ENCODE measurements at places on chromosomes 2 and 18.

DNA sequence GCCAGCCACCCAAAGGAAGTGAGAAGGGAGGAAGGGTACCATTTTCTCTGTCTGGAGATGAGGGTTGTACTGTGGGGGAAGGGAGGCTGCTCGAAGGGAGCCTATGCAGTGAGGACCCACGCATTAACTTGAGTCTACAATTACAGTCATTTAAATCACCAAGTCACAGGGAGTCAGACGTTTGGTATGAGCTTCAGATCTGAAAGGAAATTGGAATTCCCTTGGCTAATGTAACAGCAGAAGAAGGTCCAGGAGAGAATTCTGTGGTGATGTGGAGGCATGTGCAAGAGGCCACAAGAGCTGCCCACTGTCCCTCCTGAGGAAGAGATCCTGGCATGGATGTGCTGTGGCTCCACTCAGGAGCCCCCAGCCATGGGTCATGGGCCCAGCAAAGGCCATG lies 22.5 kb downstream of the DAPL1 start:
- DNase-seq: no peak

GRCh38 chr2:238162846-238163441 lies 4.2 kb downstream of the ERFE start:
- no peak for DNase-seq

- DNase-seq: no peak
Observed at GRCh38 chr2:25483607-25484266, 142.0 kb upstream of the DNMT3A start.

- no peak for DNase-seq
Observed at GRCh38 chr2:61291851-61292575, 130.0 kb downstream of the C2orf74 start.

DNA sequence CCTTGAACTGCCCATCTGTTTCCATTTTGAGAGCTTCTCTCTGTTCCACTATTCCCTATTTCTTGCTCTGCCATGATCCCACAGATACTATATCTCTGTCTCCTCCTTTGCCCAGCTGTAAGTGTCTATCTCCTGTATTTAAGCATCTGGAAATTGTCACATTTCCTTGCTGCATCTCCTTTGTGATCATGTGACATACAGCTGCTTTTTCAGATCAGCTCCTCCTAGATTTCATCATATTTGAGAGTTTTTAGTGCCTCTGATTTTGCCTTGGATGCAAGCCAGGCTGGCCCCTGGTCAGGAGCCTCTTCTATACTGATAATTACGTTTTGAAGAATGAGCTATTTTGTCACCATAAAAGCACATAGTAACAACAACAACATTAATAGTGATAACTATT lies 131.7 kb upstream of the TNP1 start:
- DNase-seq: no peak

- peak; percentile 42 for DNase-seq
Observed at GRCh38 chr2:73981081-73982001, 3.4 kb upstream of the TET3 start.

GRCh38 chr2:102126660-102127059 lies 15.9 kb upstream of the IL1R1 start:
- DNase-seq: no peak

GRCh38 chr2:118044103-118044716 lies 30.3 kb upstream of the CCDC93 start:
- no peak for DNase-seq

DNA sequence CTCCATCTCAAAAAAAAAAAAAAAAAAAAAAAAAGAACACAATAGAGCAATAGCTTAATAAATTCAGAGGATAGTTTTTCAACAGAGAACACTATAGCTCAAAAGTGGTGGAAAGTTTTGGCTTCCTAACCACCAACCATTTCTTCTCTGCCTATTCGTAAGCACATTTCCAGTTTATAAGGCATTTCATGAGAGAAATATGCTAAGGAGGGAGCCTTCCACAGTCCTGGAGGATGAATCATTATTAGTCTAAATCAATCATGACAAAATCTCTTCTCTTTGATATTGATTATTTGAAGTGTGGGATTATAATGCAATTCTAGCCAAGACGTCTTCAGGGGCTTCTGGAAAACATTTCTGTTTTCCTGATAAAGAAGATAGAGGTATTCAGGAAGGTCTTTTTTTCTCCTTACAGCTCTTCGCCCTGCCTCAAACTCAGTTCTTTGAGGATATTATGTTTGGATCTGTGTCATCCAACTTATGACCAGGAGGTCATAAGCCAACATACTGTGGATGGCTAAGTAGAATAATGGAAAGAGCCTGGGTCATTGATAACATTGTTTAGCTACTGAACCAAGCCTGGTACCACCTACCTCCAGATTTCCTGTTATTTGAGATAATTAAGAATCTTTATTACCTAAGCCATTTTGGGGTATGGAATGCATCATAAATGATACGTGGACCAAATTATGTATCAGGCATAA lies 207.3 kb downstream of the TRIB2 start:
- DNase-seq: no peak

GRCh38 chr2:56449449-56449860 lies 265.7 kb downstream of the CCDC85A start:
- DNase-seq: no peak

- DNase-seq: no peak
Observed at GRCh38 chr18:29305516-29305915, 1128.6 kb upstream of the CDH2 start.

GRCh38 chr18:58049000-58049688 lies 5.1 kb downstream of the NEDD4L start:
- DNase-seq: no peak

DNA sequence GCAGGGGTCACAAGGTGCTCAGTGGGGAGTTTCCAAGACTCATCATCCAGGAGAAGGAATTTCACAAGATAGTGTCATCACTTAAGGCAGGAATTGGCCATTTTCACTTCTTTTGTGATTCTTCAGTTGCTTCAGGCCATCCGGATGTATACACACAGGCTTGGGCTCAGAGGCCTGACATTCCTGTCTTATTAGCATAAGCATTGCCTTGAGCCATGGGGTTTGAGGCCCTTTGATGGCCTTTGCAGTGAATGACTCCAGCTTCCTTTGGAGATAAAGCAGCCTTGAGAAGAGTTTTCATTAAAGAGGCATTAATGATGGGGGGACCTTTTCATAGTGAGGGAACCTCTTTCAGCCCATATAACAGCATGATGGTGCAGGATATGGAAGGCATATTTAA lies 366.0 kb upstream of the CNTNAP5 start:
- DNase-seq: no peak

DNA sequence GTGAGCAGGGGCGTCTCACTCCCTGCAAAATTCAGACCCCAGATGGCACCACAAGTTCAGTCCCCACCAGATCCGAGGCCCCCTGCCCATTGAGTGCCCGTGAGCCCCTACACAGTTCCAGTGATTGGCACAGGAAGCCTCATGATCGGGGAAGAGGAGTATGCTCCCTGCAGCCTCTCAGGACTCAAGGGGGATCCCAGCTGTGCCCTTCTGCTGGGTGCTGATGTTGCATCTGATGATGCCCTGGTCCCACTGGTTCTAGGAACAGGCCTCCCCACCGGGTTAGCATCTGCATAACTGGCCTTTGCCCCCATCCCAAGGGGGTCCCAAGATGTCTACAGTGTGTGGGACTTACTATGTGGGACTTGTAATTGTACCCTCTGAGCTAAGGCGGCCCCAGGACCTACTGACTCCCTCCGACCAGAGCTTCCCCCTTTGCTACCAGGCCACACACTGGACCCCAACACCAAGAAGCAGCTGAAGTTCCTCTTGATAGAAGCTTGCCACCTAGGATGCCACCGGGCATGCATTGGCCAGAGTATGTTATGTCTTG lies 8.6 kb downstream of the ALPG start:
- no peak for DNase-seq

DNA sequence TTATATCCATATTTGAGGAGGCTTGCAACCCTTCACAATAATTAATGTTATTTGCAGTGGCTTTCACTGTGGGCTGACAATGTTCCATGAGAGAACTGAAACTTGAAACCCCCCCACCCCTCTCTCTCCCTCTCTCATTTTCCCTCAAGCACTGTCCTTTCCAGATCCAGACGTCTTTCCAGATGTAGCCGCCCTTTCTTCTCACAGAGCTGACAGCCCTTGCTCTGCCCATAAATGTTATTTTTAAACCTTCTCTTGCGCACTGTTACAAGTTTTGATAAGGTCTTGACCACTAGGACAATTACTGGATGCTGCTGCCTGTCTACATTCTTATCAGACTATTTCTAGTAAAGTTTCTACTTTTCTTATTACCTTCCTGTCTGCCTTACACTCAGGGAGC lies 91.4 kb upstream of the LINC00305 start:
- no peak for DNase-seq

DNA sequence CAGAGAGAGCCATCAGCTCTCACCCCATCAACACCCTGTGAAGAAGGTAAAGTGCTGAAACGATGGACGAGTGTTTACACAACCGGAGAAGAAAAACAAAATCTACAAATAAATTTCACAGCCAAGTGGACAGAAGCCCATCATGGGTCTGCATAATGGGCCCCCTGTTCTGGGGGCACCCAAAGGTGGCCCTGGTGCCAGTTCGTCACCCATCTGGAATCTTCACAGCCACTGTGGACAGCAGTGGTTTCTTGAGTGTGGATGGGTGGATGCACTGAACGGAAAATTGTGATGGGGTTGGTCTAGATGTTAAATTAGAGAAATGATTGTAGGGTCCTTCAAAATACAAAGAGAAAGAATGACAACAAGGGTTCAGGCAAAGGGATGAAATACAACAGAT lies 38.8 kb downstream of the ANKMY1 start:
- DNase-seq: no peak

DNA sequence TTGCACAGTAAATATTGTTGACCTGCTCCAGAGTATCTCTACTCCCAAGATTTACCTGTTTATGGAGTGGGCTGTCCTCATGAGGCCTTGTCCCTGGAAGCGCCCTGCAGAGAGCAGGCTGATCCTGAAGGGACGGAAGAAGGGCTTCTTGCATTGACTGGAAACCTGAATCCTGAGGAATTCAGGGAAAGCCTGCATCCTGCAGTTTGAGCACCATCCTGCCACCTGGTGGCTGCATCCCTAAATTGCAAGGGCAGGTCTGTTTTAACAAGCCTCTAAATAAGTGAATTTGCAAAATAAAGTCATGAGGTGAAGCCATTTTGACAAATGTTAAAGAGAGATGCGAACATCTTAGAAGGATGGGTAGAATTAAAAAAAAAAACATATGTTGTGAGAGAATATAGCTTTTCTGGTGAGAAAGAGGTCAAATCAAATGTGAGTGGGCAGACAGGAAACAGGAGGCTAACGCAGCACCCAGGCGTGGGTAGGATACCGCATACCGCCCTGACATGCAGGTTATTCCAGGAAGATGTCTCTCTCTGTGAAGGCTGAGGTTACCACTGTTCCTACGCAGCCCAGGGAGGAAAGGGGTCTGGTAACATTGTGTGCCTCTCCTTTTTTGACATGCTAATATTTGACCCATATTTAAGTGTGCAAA lies 754.9 kb downstream of the RNF144A start:
- peak; percentile 62 for DNase-seq

- DNase-seq: no peak
Observed at GRCh38 chr2:62200291-62200841, 4.5 kb downstream of the B3GNT2 start.

- DNase-seq: no peak
Observed at GRCh38 chr2:188682838-188683237, 291.3 kb upstream of the COL3A1 start.

- no peak for DNase-seq
Observed at GRCh38 chr2:238285653-238286082, 2.7 kb downstream of the PER2 start.

DNA sequence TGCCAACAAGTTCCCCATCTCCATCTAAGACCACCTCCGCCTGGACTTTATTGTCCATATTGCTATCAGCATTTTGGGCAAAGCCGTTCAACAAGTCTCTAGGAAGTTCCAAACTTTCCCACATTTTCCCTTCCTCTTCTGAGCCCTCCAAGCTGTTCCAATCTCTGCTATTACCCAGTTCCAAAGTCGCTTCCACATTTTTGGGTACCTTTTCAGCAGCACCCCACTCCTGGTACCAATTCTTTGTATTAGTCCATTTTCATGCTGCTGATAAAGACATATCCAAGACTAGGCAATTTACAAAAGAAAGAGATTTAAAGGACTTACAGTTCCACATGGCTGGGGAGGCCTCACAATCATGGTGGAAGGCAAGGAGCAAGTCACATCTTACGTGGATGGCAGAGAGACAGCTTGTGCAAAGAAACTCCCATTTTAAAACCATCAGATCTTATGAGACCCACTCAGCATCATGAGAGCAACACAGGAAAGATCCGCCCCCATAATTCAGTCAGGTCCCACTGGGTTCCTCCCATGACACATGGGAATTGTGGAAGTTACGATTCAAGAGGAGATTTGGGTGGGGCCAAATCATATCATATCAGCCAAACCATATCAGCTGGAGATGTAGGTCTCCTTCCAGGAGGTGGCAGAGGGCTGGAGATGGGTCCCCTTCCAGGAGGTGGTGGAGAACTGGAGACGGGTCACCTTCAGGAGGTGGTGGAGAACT lies 19.8 kb upstream of the TXNDC2 start:
- no peak for DNase-seq

GRCh38 chr2:88307817-88308216 lies 137.7 kb downstream of the THNSL2 start:
- DNase-seq: no peak

GRCh38 chr18:77422974-77423867 lies 173.6 kb downstream of the GALR1 start:
- no peak for DNase-seq

- DNase-seq: no peak
Observed at GRCh38 chr2:48482769-48483168, 47.2 kb upstream of the STON1 start.

DNA sequence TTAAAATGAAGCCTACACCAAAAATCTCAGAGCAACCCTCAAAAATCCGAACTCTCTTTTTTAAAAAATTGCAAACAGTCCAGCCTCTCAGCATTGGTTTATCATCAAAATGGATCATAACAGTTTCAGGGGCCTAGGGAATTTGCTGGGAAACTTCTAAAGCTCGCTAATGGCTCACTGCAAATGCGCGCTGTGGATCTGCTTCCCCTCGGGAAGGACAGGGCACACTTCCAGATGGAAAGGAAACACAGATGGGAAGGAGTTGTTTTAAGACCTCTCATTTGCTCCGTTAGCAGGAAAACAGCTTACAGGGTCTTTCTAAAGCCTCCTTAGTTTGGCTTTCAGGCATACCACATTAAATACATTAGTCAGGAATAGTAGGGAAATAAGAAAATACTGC lies 27.2 kb downstream of the FECH start:
- no peak for DNase-seq
